Thymus (tissue), 14 donors: ENCODE measurements at places on chromosomes 3 and 15. TPM values are rescaled to one million over a fixed set of nuclear protein-coding genes. Genes with fewer than 3 reads are reported as not detected.

DNA sequence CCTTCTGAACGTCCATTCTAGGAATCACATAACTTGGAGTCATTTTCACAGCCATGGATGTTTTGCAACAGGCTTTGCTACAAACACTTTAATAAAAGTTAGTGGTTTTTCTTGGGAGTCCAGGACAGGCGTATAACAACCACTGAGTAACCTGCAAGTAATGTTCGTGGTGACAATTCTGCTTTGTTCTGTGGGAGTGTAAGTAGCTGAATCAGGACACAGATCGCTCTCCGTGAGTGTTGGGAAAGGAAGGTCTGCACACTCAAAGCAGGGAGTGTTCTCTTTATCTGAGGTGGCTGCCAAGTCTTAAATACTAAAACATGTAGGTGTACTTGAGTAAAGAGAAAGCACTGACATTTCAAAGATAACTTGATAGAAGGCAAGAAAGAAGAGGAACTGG lies 7.9 kb upstream of the BNC1 start:
- no peak overlapping the region for H3K4me3 ChIP-seq
- H3K4me1 ChIP-seq = no peaks in the 10 kb centered on the region
- DNase-seq = no peak
- no peak overlapping the region for H3K27ac ChIP-seq
- peaks cover 12% of the 10 kb centered on the region for H3K27me3 ChIP-seq
- no peaks in the 10 kb centered on the region for H3K36me3 ChIP-seq

DNA sequence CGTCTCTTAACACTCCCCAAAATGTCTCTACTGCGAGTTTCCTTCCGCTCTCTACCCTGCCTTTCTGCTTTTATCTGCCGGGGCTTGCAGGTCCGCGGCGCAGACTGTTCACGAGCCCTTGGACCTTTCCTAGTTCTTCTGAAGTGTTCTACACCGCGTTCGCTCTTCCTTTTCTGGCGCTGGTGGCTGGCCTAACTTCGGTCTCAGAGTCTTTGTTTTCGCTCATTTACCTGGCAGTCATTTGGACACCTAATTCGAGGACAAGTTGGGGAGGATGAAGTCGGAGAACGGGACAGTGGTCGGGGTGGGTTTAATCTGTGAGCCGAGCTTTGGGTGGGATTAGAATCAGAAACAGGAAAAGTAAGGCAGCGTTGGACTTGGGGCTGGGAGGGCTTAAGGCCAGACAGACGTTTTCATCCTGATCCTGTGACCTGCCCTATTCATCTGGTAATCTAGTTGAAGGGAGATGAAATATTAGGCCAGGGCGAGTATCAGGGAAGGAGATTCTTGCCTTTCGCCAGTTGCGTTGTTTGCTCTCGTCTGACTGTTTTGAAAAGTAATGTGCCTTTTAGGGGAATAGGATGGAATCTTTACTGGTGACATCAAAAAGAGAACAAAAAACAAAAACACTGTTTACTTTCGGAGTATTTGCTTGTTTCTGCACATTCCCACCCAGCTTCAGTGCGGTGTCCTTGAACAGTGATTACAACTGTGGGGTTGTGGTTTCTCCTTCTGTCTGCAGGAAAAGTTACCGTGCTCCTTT lies 1.8 kb downstream of the DIPK2A start:
- H3K36me3 ChIP-seq = no peaks in the 10 kb centered on the region
- DNase-seq = peak; percentile 77
- H3K27me3 ChIP-seq = no peaks in the 10 kb centered on the region
- no peaks in the 10 kb centered on the region for H3K4me1 ChIP-seq
- peak overlapping the region; percentile 98 for H3K27ac ChIP-seq

DNA sequence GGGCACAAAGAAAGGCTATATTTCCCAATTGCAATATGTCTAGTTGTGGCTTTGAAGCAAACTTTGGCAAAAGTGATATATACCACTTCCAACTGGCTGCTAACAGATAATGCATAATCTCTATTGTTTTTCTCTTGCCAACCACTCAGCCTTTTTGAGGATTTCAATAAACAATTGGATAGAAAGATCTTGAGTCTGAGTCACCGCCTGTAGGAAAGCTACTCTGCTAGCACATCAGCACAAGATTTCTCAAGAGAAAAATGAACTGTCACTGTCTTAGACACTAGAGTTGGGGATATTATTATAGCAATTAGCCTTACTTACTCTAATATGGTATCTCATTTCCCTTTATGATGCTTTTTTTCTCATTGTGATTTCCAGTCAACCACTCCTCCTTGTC lies 119.7 kb downstream of the SST start:
- no peaks in the 10 kb centered on the region for H3K36me3 ChIP-seq
- no peak overlapping the region for H3K27ac ChIP-seq
- H3K27me3 ChIP-seq = no peaks in the 10 kb centered on the region
- no peak overlapping the region for H3K4me3 ChIP-seq
- no peaks in the 10 kb centered on the region for H3K4me1 ChIP-seq

- H3K36me3 ChIP-seq = no peaks in the 10 kb centered on the region
- peak overlapping the region; percentile 28 for H3K27ac ChIP-seq
- no peak overlapping the region for H3K4me3 ChIP-seq
- no peaks in the 10 kb centered on the region for H3K27me3 ChIP-seq
Observed at GRCh38 chr3:143384076-143384475, 264.5 kb downstream of the CHST2 start.

Gene KLHL25
- 3.7 TPM for total RNA-seq

DNA sequence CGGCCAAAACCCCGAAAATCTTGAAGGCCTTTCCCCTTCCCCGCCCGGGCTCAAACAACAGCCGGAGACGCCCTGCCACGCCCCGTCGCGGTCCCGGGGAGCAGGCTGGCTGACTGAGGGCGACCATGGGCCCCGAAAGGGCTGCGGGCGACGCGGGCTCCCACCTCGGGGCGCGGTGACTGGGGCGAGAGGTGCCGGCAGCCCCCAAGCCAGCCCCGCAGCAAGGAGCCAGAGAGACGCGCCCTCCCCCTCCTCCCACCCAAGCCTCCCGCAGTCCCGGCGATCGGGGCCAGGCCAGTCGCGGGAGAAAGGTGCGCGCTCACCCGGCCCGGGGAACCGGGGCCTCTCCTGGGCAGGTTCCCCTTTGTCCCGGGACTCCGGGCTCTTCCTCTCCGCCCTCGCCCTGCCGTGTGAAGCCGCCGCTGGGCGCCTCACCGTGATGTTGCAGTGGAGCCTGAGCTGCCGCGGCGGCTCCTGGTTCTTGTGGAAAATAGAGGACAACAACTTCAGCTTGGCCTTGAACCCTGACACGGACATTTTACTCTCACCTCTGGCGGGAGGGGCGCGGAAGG lies 30.6 kb upstream of the ZSCAN2 start:
- no peaks in the 10 kb centered on the region for H3K27me3 ChIP-seq
- no peaks in the 10 kb centered on the region for H3K4me1 ChIP-seq
- no peaks in the 10 kb centered on the region for H3K36me3 ChIP-seq
- peak overlapping the region; percentile 19 for H3K27ac ChIP-seq

GRCh38 chr15:85412066-85412465 lies 31.7 kb downstream of the AKAP13 start:
- H3K4me3 ChIP-seq = no peak overlapping the region
- no peaks in the 10 kb centered on the region for H3K27me3 ChIP-seq

GRCh38 chr15:62020576-62021160 lies 39.6 kb downstream of the VPS13C start:
- H3K4me1 ChIP-seq = no peaks in the 10 kb centered on the region
- no peak overlapping the region for H3K4me3 ChIP-seq
- H3K27me3 ChIP-seq = no peaks in the 10 kb centered on the region

Gene EXD1
- total RNA-seq = 0.09 TPM

DNA sequence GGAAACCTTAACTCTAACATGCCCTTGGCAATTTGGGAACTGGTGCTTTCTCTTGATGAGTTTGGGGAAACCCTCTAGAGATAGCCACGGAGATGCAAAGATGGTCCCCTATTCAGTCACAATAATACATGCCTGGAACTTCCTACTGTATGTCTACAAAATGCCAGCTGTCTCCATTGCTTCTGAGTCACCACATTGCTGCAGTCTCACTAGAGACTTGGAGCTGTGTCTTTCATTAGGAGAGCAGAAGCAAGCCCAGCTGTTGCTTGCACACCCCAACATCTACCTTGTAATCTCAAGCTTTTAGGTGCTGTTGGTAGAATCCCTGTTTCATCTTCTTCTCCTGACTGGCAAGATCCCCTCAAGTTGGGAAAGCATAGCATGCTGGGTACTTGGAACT lies 261.0 kb downstream of the ADAMTSL3 start:
- no peak for DNase-seq
- H3K4me3 ChIP-seq = no peak overlapping the region
- no peaks in the 10 kb centered on the region for H3K27me3 ChIP-seq
- no peaks in the 10 kb centered on the region for H3K36me3 ChIP-seq

GRCh38 chr15:79874242-79874641 lies 22.6 kb downstream of the MTHFS start:
- H3K36me3 ChIP-seq = peaks cover 22% of the 10 kb centered on the region
- no peak overlapping the region for H3K27ac ChIP-seq
- H3K4me3 ChIP-seq = no peak overlapping the region
- H3K27me3 ChIP-seq = no peaks in the 10 kb centered on the region

DNA sequence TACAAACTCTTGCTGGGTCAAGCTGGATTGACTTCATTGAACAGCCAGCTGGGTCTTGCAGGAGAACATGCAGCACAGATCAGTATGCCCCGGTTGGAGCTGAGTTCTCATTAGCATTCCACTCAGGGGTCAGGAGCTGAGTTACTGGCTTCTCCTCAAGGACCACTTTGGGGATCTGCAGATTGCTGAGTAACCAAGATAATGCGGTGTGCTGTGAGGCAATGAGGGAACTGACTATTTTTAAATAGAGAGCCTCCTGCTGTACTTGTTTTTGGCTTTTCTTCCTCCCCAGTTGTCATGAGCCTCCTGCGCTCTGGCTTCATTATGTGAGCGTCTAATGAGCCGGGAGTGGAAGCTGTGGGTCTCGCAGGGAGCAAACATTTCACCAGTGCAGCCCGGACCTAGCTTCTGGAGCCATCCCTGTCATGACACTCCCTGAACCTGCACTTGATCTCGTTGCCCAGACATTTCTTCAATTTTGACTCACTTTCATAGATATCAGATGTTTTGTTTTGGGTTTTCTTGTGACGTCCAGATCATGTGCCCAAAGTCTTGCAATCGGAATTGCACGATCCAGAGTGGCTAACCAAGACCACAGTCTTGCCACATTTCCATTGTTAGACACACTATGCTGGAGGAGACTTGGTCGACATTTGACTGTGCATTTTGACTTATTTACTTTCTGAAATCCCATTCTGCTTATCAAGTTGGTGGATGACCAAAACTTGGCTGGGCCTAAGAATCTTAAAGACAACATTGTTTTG lies 327.2 kb downstream of the LRTM1 start:
- H3K4me1 ChIP-seq = no peaks in the 10 kb centered on the region
- H3K4me3 ChIP-seq = no peak overlapping the region
- no peaks in the 10 kb centered on the region for H3K36me3 ChIP-seq
- DNase-seq = no peak
- no peaks in the 10 kb centered on the region for H3K27me3 ChIP-seq
- no peak overlapping the region for H3K27ac ChIP-seq

DNA sequence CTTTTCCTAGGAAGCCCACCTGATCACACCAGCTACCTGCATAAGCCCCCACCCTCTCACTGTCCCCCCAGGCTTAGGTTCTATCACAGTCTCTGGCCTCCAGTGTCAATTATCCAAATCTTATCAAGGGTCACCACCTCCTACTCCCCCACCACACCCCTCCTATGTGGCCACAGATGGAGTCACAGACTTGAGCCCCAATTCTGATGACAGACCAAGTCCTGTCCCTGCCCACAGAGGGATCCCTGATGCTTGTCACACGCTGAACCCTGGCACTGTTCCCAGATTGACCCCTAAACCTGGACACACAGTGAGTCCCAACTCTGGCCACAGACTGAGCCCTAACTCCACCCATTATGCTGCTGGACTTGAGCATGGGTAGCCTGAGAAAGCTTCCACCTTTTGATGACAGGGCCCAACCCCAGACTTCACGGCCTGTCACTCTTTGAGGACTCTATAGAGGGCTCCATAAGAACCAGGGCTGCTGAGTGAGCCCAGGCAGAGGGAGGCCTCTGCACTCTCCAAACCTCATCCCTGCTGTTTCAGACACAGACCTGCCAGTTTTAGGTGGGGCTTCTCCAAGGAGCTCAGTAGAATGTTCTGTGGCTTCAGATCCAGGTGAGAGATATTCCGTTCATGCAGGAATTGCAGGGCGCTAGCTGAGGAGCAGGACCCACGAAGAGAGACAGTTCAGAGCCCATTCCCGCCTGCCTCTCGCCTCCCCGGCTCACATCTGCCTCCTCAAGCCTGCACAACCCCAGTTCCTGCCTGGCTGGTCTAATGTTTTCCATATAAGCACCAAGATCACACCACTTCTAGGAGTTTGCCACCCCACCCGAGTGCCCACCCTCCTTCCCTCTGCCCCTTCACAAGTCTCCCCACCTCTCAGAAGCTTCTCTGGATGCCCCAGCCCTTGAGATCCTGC lies 1.8 kb downstream of the ULK3 start:
- no peak overlapping the region for H3K27ac ChIP-seq
- no peak for DNase-seq
- peaks cover 7% of the 10 kb centered on the region for H3K4me1 ChIP-seq
- no peak overlapping the region for H3K4me3 ChIP-seq

Gene TRAT1
- total RNA-seq = 125 TPM

Gene SLC4A7
- total RNA-seq = 24.8 TPM

Gene DPH6
- total RNA-seq = 15.3 TPM

Gene AP3B2
- 0.33 TPM for total RNA-seq

DNA sequence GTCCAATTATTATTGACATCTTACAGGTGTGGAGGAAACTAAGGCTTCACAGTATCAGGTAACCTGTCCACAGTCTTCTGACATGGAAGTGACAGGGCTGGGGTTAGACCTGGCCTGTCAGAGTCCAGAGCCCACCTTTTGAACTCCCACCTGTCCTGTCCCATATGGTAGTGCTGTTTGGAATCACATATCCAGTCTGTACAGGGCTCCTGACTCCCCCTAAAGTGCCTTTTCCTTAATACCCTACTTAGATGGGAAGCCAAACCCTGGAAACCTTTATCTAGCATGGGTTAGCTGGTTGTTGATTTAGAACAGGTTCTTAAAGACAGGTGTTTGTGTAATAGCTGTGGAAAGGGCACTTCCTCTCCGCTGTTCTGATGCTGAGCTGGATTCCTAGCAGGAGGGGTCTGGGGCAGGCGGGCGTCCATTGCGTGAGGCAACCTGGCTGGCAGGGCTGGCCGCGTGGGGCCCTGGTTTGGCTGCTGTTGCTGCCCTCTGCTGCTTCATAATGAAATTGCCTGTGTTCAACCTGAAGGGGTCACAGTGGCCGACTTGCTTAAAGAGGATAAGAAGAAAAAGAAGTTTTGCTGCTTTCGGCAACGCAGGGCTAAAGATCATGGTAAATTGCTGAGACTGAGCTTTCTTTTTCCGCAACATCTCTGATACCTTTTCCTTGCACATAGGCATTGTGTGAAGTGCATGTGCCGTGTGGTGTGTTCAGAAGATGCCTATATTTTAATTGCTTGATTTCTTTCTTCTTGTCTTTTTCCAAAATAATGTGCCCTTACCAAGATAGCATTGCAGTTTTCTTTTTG lies 136.2 kb downstream of the CHDH start:
- H3K36me3 ChIP-seq = no peaks in the 10 kb centered on the region
- DNase-seq = peak; percentile 32
- no peak overlapping the region for H3K4me3 ChIP-seq
- no peaks in the 10 kb centered on the region for H3K4me1 ChIP-seq

- no peaks in the 10 kb centered on the region for H3K27me3 ChIP-seq
- no peak overlapping the region for H3K4me3 ChIP-seq
- H3K4me1 ChIP-seq = no peaks in the 10 kb centered on the region
- no peak for DNase-seq
- no peak overlapping the region for H3K27ac ChIP-seq
- H3K36me3 ChIP-seq = no peaks in the 10 kb centered on the region
Observed at GRCh38 chr15:81222007-81222406, 25.3 kb downstream of the IL16 start.

Gene CLDN16
- 0.52 TPM for total RNA-seq
